Omental fat pad (tissue), 4 donors: ENCODE measurements at places on chromosomes 6 and 20.

GRCh38 chr20:57807401-57808263 lies 97.8 kb upstream of the PMEPA1 start:
- no peak for DNase-seq

- no peak for DNase-seq
Measured at GRCh38 chr6:162710419-162710818, 17.1 kb downstream of the PRKN start.

DNA sequence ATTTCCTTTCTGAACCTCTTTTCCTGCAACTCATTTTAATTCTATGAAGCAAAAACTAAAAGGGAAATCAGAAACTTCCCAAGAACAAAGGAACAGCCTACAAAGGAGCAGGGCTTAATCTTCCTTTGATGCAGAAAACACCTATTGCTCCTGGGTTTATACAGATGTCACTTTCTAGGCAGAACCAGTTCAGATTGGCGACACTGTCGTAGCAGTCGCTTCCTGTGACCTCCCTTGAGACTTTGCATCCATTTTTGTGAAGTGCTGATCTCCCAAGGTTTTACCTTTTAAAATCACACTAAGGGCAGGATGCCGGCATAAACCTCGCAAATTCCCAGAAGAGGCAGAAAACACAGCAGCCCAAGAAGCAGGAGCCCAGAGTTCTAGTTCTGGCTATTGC lies 40.1 kb downstream of the JAG1 start:
- DNase-seq: no peak

- DNase-seq: no peak
Measured at GRCh38 chr20:42979720-42980119, 210.0 kb downstream of the PTPRT start.

DNA sequence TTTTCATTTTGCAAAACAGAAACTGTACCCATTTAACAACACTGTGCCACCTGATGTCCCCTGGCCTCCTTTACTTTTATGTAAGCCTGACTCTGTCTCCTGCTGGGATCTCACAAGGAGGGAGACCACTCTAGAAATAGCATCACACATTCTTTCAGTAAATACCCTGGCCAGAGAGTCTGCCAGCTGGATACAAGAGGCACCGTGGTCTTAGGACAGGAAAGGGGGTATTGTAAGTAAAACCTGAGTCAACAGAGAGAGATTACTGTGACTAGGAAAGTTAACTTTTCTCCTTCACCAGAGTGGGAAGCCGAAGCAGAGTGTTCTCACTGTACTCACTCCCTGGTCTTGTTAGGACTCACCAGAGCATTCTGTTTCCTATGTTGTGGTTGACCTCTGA lies 27.8 kb downstream of the CMTR1 start:
- no peak for DNase-seq

- no peak for DNase-seq
Measured at GRCh38 chr6:36285187-36285671, 15.4 kb downstream of the PNPLA1 start.

- no peak for DNase-seq
Measured at GRCh38 chr6:46772762-46773161, 20.4 kb upstream of the MEP1A start.

- DNase-seq: no peak
Measured at GRCh38 chr20:22795433-22795832, 211.1 kb upstream of the FOXA2 start.
